Mucosa of descending colon (tissue), 3 donors: ENCODE measurements at places on chromosomes 5 and 9. TPM values are rescaled to one million over a fixed set of nuclear protein-coding genes. Genes with fewer than 3 reads are reported as not detected.

Gene IL13
- total RNA-seq, result not detected

Gene PRDM9
- not detected for total RNA-seq

Gene GRIA1
- total RNA-seq, result 0.10 TPM

Gene NKD2
- 0.93 TPM for total RNA-seq

Gene PCDHA9
- total RNA-seq, result not detected

Gene PCDHA8
- total RNA-seq, result 0.14 TPM

Gene PSAT1
- total RNA-seq, result 1.2 TPM

Gene BTNL9
- total RNA-seq, result 1.2 TPM

Gene MARCOL
- not detected for total RNA-seq

Gene RXFP3
- not detected for total RNA-seq

Gene TAS2R1
- total RNA-seq, result not detected

Gene MEIKIN
- not detected for total RNA-seq

Gene SFXN1
- total RNA-seq, result 92.5 TPM

Gene EPB41L4A
- 11.8 TPM for total RNA-seq
